Panc1 (cell line): ENCODE measurements at places on chromosomes 12 and 14.

GRCh38 chr12:115574826-115575225, 702.7 kb downstream of the MED13L start:
- DNase-seq = no peak

- DNase-seq = no peak
These were observed 29.5 kb upstream of the BCDIN3D start for GRCh38 chr12:49872381-49872780.

DNA sequence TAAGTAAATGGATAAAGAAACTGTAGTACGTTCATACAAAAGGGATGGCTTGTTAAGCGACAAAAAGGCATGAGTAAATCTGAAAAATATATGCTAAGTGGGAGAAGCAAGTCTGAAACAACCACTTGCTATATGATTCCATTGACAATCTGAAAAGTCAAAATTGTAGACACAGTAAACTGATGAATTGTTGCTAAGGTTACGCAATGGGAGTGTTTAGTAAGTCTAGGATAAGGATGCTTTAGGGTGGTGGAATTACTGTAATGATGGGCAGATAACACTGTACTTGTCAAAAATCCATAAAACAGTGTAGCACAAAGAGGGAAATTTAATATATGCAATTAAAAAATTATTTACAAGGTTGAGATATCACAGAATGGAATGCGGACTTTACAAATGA, 984.9 kb downstream of the FSCB start:
- DNase-seq = no peak

- no peak for DNase-seq
These were observed 25.0 kb downstream of the RXYLT1 start for GRCh38 chr12:63804746-63805145.

DNA sequence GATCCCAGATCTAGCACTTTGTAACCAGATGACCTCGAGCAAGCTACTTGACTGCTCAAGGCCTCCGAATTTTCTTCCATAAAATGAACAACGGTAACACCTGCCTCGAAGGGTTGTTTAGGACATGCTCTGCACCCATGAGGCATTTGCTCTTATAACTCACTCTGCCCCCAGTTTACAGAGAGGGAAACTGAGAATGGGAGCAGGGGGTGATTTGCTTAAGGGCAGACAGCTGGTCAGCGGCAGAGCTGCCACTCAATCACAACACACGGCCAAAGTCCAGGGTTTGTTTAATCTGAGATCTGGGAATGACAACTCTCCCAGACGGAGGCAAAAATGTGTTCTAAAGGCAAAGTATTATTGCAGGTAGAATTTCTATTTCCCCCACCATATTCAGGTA, 156.3 kb downstream of the RIMBP2 start:
- DNase-seq = no peak

DNA sequence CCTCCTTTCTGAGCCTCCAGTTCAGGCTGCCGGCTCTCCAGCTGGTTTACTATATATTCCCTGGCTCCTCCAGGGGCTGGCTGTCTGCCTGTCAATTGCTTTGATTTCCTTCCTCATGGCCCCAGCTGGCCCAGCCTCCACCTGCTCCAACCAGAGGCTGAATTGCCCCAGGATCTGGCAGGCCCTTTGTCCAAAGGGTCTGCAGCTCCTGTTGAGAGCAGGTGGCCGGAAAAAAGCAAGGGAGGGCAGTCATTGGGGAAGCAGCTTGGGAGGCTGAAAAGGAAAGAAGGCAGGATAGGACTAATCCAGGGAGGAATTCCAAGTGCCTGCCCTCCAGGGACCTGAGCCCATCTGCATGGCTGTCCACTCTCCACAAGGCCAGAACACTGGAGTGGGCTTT, 25.3 kb downstream of the PAH start:
- no peak for DNase-seq

GRCh38 chr14:90426663-90427062, 29.8 kb downstream of the CALM1 start:
- no peak for DNase-seq

- DNase-seq = no peak
These were observed 4.5 kb downstream of the TAS2R50 start for GRCh38 chr12:10982244-10982643.

- DNase-seq = no peak
These were observed 63.3 kb downstream of the CCDC88C start for GRCh38 chr14:91354221-91354916.

GRCh38 chr12:132458441-132458840, 31.5 kb upstream of the FBRSL1 start:
- no peak for DNase-seq

- no peak for DNase-seq
These were observed 207.1 kb downstream of the APAF1 start for GRCh38 chr12:98852181-98852580.

- no peak for DNase-seq
These were observed 31.3 kb downstream of the GABARAPL1 start for GRCh38 chr12:10243818-10244520.

DNA sequence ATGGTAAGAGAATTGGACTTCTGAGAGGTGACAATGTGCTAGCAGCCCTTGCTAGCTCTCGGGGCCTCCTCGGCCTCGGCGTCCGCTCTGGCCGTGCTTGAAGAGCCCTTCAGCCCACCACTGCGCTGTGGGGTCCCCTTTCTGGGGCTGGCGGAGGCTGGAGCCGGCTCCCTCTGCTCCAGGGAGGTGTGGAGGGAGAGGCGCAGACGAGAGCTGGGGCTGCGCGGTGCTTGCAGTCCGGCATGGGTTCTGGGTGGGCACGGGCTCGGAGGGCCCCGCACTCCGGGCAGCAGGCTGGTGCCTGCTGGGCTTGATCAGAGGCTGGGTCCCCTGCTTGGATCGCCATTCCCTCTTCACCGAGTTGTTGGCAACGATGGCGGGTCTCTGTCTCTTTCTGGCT, 226.4 kb upstream of the AMIGO2 start:
- no peak for DNase-seq

DNA sequence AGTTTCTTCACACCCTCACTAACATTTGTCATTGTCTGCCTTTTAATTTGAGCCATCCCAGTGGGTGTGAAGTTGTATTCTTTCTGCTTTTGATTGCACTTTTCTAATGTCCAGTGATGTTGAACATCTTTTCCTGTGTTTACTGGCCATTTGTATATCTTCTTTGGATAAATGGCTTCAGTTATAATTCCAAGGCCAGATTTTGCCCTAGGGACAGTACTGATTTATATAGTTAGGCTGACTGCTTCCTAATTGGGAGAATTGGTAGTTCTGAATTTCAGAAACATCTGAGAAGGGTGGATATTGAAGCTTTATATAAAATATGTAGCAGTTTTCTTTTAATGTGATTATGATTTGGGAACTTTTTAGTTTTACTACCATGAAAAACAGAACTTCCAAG, 97.4 kb downstream of the BORCS5 start:
- DNase-seq = no peak

DNA sequence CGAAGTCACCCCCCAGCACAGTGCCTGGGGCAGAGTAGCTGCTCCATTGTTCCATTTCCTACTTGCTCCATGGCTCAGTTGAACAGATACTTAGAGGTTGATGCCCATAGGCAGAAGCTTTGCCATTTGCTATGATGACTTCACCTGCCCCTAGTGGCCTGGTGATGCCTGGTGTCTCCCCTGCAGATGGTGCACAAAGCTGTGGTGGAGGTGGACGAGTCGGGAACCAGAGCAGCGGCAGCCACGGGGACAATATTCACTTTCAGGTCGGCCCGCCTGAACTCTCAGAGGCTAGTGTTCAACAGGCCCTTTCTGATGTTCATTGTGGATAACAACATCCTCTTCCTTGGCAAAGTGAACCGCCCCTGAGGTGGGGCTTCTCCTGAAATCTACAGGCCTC, 10.6 kb downstream of the SERPINA5 start:
- no peak for DNase-seq

DNA sequence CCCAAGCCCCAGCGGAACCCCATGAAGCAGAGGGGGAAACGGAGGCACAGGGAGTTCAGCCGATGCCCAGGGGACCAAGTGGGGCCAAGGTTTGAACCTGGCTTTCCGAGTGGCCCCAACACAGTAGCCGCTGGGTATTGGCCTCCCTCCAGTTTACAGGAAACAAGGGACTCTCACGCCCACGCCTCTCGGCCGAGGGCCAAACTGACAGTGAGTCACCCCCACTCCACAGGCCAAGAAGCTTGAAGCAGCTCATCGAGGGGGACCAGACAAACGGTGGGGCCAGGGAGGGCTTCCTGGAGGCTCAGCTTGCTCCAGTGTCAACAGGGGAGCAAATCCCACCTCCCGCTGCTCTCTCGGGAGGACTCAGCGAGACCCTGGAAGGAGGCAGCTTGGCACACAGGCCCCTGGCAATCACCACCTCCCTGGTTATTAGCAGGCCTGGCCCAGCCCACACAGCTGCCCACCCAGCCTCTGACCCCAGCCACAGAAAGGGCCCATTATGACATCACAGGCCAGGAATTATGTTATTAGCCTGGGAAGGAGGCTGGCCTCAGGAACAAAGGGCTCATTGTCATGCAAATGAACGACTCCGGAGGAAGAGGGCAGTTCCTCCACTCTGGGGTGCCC, 54.6 kb downstream of the NCOR2 start:
- no peak for DNase-seq

GRCh38 chr14:102363182-102363943, 622 bp downstream of the TECPR2 start:
- DNase-seq = no peak
